Amygdala (tissue), 56 donors: ENCODE measurements at places on chromosomes 6 and 20.

GRCh38 chr20:47487175-47487917, 14.3 kb upstream of the NCOA3 start:
- no peak for DNase-seq

DNA sequence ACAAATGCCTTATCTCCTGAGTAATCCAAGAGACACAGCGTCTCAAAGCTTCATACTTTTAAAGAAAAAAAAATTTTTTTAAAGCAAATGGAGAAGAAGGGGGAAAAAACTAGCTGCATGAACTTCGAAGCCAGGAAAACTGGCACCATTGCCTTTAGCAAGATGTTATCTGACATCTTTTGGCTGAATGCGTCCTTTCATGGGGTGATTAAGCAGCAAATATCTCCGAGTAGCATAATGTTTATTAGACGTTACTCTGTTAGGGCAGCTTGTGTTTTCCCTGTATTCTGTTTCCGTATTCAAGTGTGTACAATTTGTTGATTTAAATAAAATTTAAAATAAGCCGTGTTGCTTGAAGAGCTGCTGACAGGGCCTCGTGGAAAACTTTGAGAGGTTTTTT, 76.5 kb upstream of the TSHZ2 start:
- no peak for DNase-seq

DNA sequence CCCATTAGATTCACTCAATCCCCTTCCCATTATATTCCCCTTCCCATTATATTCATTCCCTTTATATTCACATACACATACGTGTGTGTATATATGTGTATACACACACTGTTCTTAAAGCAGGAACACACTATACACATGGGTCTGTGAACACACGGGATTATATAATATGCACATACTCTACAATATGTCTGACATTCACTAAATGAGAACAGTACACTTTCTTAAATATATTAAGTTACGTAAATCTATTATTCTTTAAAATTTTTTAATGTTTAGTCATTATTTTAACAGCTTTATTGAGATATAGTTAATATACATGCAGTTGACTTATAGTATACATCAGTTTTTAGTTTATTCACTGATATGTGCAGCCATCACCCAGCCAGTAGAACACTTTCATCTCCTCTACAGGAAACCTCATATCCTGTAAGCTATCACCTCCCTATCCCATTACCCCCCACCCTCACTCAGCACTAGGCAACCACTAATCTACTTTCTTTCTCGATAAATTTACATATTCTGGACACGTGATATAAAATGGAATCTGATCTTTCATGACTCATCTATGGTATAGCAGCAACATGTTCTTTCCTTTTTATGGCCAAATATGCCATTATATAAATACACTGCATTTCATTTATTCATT, 13.9 kb upstream of the SUMO4 start:
- DNase-seq = no peak

DNA sequence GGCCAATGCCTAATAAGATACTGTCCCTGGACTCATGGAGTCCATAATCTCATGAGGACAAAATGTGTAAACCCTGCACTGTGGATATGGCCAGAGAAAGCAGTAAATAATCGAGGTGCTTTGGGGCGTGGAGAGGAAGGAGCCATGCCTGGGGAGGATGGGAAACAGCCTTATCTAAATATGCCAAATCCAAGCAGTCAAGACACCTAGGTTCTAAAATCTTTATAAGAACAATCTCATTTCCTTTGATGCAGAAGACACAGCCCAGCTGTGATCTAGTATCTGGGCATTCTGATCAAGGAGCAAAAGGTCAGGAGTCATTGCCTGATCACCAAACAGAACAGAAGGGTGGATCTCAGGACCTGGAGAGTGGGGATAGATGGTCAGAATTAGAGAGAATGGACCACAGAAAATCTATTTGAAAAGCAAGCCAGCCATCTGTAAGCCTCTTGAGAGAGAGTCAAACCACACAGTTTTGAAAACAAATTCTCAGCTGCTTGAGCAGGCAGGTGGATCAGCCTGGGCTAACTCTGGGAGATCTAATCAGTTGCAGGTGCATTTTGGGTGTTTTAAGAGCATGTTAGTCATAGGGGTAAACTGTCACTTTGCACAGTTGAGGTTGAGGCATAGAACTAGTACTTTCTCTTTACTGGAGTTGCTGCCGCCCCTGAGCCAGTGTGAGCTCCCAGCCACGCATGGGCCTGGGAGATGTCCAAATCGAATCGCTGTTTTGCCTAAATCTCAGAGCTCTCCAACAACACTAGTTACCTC, 130.8 kb upstream of the TNFAIP3 start:
- no peak for DNase-seq

DNA sequence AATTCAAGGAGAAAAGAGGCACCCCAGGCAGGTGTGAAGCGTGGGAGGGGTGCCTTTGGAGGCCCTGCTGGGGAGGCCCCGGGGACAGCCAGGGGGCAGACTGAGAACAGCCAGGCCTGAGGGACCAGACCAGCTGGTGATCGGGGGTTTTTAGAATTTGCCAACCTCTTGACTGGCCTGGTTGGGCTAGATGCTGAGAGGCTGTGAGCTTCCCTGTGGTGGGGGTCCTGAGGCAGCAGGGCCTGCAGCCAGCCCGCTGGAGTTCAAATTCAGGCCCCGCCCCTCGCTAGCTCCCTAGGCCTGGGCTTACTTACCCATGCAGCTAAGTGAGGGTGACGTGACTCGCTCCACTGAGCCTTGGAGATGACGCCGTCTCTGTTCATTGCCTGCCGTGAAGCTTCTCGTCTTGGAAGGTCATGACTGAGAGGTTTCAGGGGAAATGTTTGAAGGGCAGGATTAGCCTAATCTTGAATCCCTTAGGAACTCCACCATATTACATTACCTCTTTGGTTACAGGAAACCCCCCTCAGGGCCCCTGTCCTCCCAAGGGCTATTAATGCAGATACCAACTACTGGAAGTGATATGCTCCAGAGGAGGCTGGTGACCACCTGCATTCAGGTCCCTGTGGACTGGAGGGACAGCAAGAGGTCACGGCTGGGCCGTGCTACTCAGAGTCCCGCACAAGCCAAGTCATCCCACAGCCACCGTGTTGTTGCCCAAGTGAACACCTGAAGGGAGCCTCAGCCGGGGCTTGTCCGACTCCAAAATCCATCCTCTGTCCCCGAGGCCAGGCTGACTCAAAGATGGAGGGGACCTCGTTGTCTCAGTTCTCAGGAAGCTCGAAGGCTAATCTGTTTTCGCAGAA, 73.9 kb upstream of the DUSP22 start:
- DNase-seq = no peak

DNA sequence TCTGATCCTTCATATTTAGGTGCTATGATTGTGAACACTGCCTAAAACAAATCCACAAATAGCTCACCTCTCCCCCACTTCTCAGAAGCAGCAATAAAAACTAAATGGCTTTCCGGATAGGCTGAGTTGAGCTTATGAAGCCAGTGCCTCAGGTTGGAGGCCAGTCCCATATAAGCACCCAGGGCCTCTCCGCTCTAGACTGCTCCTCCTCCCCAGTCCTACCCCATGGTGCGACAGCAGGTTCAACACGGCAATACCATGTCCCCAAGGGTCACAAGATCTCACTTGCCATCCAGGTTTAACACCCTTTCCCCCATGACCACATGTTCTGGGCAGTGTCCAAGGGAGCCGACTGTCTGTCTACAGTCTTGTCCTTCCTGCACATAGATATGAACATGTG, 20.8 kb downstream of the BNIP5 start:
- DNase-seq = no peak
